AG20443 (cell line): ENCODE measurements at places on chromosomes 5 and 9.

DNA sequence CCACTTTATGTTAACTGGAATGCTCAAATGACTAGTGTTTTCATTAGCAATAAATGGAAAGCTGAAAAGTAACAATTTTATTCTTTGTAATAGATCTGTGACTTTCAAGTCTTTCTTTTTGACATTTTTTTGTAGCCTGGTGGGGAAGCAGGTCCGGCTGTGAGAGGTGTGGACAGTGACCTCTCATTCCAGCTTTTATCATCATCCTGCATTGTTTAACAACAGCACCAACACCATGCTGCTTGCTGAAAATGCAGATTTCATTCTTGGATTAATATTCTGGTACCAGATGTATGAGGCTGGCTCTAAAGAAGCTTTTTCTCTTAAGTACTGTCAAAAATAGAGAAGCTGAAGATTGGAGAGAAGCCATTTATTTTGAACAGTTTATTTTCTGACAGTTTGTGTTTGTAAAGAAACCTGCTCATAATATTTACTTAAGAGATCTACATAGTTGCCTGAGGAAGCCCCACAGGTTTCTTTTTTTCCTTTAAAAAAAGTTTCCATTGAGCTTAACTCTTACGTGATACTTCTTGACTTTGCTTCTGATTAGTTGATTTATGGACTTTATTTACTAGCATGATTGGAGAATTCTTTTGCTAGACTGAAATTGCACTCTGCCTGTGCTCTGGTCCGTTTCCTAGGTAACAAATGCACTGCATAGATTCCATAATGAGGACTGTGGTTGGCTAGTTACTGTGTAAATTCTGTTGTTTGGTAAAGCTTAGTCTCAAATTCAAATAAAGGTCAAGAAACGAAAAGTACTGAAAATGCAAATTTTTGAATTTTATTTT, 3.4 kb downstream of the KIAA1958 start:
- DNase-seq: no peak

GRCh38 chr9:124598048-124598447, 90.8 kb upstream of the NR5A1 start:
- DNase-seq: no peak

DNA sequence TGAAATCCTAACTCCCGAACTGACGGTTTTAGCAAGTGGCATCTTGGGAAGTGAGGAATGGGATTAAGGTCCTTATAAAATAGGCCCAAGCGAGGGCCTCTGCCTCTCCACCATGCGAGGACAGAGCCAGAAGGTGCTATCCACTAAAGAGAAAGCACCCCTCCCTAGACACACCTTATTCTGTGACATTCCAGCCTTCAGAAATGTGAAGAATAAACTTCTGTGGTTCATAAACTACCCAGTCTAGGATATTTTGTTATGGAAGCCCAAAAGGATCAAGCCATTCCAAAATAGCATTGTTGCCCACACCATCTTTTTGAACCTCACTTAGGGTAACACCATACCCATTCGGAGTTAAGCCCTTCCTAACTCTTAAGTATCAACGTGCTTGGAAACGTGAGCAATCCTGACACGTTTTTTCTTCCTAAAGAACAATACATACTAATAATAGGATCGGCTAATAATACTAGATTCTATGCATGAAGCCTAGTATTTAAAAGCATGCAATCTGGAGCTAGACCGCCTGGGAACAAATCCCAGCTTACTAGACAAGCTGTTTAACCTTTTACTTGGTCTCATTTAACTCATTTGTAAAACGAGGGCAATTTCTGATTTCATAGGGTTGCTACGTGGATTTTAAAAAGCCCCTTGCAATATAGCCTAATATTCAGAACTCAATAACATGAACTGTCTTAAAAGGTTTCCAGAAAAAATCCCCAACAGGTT, 1.1 kb upstream of the SMC2 start:
- no peak for DNase-seq

DNA sequence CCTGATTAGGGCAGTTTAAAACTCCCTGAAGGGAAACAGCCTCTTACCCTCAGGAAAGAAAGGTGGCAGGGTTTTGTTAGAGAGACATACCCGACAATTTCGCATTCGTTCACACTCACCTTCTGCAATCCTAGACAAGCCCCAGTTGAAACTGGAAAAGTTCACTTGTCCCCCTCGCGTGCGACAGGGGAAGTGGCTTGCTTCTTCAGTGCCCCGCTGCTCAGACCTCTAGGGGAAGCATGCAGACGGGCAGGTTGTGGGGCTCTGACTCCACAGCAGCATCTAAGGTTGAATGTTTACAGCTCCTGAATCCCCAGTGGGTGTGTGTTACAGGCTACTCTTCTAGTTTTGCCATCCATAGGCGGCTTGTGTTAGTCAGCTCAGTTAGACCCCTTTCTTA, 575.7 kb upstream of the ACO1 start:
- DNase-seq: no peak

- no peak for DNase-seq
Observed at GRCh38 chr5:123091298-123092222, 2.5 kb downstream of the PRDM6 start.

- DNase-seq: no peak
Observed at GRCh38 chr5:52466749-52467520, 320.8 kb upstream of the ITGA1 start.

- DNase-seq: peak; percentile 44
Observed at GRCh38 chr5:91072881-91073280, 310.2 kb downstream of the ARRDC3 start.

- DNase-seq: no peak
Observed at GRCh38 chr9:81598123-81598497, 91.2 kb downstream of the TLE1 start.
